RWPE1 (cell line): ENCODE measurements at places on chromosomes 2 and 18.
A peak's percentile ranks its signal among the peaks of the same experiment; 100 is the strongest.

GRCh38 chr2:203982276-203982675 is 45.7 kb downstream of the ICOS start:
- DNase-seq = no peak

GRCh38 chr2:37874470-37874869 is 50.6 kb upstream of the RMDN2 start:
- no peak for DNase-seq

DNA sequence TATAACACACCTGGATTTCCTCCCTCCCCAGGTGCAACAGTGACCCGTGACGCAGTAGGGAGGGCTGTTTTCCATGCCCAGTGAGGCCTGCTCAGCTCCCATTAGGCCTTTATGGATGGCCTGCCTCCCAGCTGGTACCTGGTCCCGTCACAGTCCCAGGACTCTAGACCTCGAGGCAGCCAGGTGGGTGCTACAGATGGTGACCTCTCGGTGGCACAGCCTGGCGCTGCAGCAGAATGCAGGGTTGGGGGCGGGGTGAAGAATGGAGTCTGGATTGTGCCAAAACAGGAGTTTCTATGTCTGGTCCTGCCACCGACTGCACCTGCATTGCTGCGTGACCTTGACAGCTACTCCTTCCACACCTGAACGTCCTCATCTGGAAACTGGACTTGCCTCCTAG is 18.0 kb upstream of the YWHAQ start:
- DNase-seq = no peak

GRCh38 chr2:45822272-45822630 is 170.8 kb downstream of the PRKCE start:
- DNase-seq = no peak

- no peak for DNase-seq
Observed at GRCh38 chr2:8756230-8756629, 74.4 kb downstream of the ID2 start.

DNA sequence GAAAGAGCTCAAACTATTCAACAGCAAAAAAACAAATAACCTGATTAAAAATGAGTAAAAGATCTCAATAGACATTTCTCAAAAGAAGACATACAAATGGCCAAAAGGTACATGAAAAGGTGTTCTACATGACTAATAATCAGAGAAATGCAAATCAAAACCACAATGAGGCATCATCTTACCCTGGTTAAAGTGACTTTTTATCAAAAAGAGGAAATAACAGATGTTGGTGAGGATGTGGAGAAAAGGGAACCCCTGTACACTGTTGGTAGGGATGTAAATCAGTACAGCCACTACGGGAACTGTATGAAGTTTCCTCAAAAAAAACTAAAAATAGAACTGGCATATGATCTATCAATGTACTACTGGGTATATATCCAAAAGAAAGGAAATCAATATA is 39.8 kb upstream of the TMEM163 start:
- no peak for DNase-seq

GRCh38 chr18:49473721-49474120 is 13.3 kb upstream of the DYM start:
- no peak for DNase-seq

GRCh38 chr2:237898057-237898414 is 38.6 kb downstream of the RAMP1 start:
- no peak for DNase-seq

DNA sequence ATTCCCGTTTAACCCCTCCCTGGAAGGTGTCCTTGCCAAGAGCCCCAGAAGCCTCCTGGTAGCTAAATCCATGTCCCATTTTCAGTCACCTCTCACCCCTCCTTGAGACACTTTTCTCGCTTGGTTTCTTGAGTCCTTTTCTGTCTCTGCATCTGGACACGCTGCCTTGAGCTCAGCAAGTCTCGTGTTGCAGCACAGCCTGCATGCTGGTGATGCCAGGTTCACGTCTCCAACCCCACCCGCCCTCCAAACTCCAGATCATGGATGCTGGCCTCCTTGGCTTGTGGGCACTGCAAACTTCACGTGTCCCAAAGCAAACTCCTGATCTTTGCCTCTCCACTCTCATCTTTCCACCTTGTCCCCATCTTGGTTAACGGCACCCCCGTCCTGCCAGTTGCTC is 39.3 kb downstream of the CENPO start:
- no peak for DNase-seq

- no peak for DNase-seq
Observed at GRCh38 chr2:203893401-203893800, 25.8 kb downstream of the CTLA4 start.

DNA sequence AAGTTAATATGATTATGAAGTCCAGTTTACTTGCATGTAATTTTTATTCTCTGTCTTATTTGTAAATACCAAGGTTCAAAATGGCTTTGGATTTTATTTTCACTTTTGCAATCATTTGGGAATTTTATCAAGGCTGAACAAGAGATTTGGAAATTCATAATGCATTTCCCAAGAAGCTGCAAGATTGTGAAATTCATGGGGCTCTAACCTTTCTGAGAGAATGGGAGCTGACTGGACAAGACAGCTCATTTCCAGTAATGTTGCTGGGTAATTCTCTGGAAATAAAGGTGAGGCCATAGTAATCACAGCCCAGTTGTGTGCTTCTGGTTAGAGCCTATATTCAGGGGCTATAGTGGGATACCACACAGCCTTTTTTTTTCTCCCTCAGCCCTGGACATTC is 21.5 kb upstream of the NABP1 start:
- peak; percentile 38 for DNase-seq

DNA sequence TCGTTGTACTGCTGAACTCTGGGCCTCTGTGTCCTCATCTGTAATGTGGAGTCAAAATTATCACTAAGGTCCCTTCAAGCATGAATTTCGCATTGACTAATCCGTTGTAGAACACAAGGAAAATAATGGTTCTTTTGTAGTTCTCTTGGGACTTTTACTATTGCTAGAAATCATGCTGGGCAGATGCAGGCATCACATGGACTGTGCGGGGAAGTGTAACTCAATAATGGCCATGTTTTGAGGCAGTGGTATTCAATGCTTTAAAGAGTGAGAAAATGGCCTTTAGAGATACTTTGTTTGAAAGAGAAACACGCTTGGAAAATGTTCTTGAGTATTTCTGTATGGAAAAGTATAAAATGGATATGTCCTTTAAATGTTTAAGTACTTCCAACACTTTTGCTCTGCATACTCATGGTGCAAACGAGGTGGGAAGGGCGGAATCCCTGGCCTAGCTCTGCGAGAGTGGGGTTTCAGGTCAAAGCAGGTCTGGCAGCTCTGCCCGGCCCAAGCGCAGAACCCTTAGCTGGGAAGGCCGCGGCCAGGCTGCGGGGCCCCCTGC is 117.3 kb upstream of the MSTN start:
- no peak for DNase-seq

- DNase-seq = no peak
Observed at GRCh38 chr2:232204457-232204931, 174.1 kb upstream of the ALPP start.

DNA sequence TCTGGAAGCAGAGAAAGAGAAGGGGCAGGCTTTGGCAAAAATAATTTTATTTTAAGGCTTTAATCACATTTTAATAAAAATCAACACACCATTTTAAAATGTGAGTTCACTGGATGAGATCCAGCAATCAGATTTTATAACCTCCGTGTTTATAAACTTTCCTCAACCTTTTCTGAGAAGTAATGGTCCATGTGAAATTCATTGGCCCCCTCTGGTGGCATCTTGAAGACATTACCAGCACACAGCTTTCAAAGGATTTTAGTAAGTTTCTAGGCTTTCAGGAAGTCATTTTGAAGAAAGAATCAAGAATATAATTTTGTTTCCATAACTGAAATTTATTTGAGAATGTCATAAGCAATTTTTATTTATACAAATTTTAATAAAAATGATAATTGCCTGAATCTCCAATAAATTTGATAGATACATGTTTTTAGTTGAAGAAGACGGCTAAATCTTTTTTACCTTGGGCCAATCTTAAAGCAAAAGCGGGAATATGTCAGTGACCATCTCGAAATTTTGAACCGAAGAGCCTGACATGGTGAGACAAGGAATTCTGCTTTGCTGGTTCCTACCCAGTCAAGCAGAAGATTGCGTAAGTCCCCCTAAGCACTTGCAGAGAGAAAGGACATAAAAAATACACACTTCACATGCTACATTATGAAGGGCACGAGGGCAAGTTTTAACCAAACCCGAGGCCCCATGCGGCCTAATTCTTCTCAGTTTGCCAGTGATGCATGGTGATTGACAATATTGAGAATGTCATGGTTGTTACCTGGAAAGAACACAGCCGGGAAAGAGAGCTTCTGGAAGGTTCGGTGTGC is 128.4 kb upstream of the CBLN2 start:
- peak; percentile 21 for DNase-seq

GRCh38 chr2:101367508-101367907 is 19.8 kb downstream of the CREG2 start:
- DNase-seq = no peak

- DNase-seq = no peak
Observed at GRCh38 chr2:120877409-120877808, 141.7 kb downstream of the GLI2 start.

- no peak for DNase-seq
Observed at GRCh38 chr18:26407736-26408601, 140.4 kb downstream of the KCTD1 start.
